ENCODE measurements at places on chromosomes 6 and 20.

DNA sequence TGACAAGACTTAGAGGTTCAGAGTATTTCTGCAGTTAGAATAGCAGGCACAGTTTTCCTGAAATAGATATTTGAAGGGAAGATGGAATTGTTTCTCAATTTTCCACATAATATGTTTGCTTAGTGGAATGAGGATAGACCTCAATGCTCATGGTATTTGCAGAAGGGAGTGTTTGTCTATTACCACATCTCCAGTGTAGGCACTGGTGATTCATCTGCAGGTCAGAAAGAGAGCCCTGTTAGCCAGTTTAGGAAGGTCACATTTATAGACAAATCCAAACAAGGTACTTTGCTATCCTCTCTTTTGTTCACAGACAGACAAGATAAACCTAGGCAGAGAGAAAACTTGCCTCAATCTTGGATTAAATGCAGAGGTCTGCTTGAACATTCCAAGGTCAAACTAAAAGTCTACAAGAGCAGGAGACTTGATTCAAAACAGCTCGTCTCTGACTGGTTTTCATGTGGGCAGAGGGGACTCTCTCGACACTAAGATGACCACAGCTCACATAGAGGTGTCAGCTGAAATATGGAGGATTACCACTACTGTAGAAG, 22.8 kb downstream of the ISM1 start:
- H3K36me3 ChIP-seq = no peaks in the 10 kb centered on the region
- H3K4me3 ChIP-seq = no peak overlapping the region
- peak; percentile 90 for DNase-seq
- peaks cover 49% of the 10 kb centered on the region for H3K4me1 ChIP-seq
- H3K27me3 ChIP-seq = no peaks in the 10 kb centered on the region

GRCh38 chr20:50713657-50714101, 17.7 kb upstream of the PARD6B start:
- DNase-seq = peak; percentile 39
- no peaks in the 10 kb centered on the region for H3K27me3 ChIP-seq
- no peak overlapping the region for H3K27ac ChIP-seq
- no peaks in the 10 kb centered on the region for H3K36me3 ChIP-seq
- H3K4me3 ChIP-seq = no peak overlapping the region
- H3K4me1 ChIP-seq = peaks cover 13% of the 10 kb centered on the region

DNA sequence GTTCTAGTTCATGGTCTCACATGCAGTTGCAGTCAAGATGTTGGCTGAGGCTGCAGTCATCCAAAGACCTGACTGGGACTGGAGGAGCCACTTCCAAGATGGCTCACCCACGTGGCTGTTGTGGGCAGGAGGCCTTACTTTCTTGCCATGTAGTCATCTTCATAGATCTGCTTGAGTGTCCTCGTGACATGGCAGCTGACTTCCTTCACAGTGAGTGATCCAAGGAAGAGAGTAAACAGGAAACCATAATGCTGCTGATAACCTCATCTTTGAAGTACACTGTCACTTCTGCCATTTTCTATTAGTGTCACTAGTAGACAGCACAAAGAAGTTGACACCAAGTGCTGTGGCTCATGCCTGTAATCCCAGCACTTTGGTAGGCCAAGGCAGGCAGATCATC, 40.1 kb upstream of the AKIRIN2 start:
- no peak overlapping the region for H3K4me3 ChIP-seq
- H3K27me3 ChIP-seq = no peaks in the 10 kb centered on the region
- no peak for DNase-seq
- H3K27ac ChIP-seq = no peak overlapping the region

DNA sequence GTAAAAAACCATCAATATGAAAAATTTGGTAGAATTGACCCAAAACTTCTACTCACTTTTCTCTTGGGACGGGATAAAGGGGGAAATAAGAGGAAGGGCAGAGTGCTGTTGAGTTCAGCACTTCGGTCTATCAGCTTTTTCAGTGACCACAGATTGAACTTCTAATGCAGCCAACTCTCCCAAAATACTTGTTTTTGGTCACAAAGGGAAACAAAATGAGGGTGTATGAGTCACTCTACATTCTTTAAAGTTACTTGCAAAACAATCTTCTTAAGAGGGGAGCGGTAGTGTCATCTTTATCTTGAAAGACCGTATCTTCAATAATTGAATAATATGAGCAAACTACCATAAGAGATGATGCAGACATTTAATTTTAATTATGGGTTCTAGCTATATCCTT, 661.3 kb downstream of the CD109 start:
- H3K27me3 ChIP-seq = no peaks in the 10 kb centered on the region
- no peaks in the 10 kb centered on the region for H3K36me3 ChIP-seq
- H3K4me1 ChIP-seq = peaks cover 19% of the 10 kb centered on the region
- H3K27ac ChIP-seq = no peak overlapping the region

DNA sequence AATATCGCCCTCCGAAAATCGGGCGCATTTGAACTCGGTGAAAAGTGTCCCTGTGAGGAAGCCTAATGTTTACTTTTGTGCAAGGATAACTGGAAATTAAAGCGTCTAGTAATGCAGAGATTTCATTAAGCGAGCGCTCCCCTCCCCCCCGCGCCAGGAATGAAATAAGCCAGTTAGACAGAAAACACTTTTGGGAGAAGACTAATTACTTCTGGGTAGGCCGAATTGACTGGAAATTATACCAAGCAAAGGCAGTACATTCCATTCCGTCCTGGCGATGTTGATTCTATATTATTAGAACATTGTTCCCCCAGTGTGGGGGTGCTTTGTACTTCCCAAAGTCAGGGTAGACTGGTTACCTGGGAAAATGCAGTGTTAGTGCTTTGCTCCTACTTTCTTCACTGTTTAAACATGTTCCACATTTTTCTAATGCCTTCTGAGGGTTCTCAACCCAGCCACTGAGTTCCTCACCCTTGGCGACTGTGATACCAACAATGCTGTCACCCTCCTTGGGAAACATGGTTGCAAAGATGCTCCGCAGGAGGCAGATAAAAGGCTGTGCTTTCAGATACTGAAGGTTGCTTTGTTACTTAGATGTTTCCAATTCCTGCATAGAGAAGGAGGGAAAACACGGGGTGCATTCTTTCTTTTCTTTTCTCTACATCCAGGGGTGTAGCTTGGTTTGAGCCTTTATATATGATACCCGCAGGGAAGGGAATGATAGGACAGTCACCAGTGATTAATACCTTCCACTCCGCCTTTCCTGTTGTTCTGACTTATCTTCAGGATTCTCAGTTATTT, 2.6 kb downstream of the GJA1 start:
- no peaks in the 10 kb centered on the region for H3K4me1 ChIP-seq
- H3K27ac ChIP-seq = peak overlapping the region; percentile 54
- no peaks in the 10 kb centered on the region for H3K36me3 ChIP-seq

GRCh38 chr6:44868335-44868668, 459.8 kb upstream of the RUNX2 start:
- no peaks in the 10 kb centered on the region for H3K4me1 ChIP-seq
- no peaks in the 10 kb centered on the region for H3K27me3 ChIP-seq
- H3K4me3 ChIP-seq = no peak overlapping the region

- peak; percentile 29 for DNase-seq
- H3K4me1 ChIP-seq = no peaks in the 10 kb centered on the region
- no peak overlapping the region for H3K4me3 ChIP-seq
Observed at GRCh38 chr20:40668449-40669228, 20.4 kb downstream of the MAFB start.

DNA sequence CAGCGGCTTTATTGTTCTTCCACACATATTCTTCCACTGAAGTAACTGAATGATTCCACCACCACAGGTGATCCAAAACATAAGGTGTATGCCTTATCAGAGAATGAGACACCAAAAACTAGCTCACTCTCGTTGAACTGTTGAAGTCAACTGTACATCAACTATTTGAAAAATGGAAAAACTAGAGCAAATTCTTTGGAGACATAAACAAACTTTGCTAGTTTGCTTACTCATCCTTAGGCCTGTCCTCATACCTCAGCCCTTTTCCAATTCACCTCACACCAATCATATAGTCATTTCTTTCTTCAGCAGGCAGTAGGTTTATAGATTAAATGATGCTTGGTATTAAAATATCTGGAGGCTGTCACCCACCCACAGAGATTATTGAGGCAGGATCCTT, 77.1 kb upstream of the RNF217 start:
- no peaks in the 10 kb centered on the region for H3K36me3 ChIP-seq
- H3K27ac ChIP-seq = no peak overlapping the region
- no peaks in the 10 kb centered on the region for H3K27me3 ChIP-seq
- H3K4me1 ChIP-seq = peaks cover 25% of the 10 kb centered on the region
- DNase-seq = no peak

DNA sequence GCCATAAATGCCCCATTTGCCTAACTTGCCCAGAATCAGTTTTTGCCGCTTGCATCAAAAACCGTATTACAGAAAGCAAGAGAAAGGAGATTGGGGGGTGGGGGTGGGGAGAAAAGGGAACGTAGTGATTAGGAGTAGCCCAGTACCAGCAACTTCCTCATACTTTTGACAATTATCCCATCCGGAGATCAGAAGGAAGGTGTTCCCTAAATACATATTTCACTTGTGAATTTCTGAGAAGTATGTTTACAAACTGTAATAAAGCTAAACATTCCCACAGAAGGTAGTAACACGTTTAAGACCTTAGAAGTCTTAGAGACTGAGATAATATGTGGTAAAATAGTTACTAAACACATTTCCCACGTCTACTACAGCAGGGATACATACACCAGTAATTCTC, 14.5 kb downstream of the PREP start:
- H3K36me3 ChIP-seq = no peaks in the 10 kb centered on the region
- peaks cover 13% of the 10 kb centered on the region for H3K4me1 ChIP-seq
- no peak overlapping the region for H3K27ac ChIP-seq
- no peak for DNase-seq
- H3K4me3 ChIP-seq = no peak overlapping the region

DNA sequence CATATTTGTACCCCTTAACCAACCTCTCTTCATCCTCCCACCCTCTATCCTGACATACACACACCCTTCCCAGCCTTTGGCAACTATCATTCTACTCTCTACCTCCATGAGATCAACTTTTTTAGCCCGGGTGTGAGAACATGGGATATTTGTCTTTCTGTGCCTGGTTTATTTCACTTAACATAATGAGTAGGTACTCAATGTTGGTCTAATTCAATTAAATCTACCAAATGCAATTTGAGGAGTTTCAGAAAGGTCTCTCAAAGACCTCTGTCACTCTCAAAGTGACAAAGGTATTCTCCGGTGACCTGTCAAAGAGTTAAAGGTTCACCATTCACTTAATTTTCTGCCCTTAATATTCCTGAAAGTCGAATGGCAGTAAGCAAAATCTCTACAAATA, 87.7 kb downstream of the ME1 start:
- peaks cover 3% of the 10 kb centered on the region for H3K36me3 ChIP-seq
- H3K27ac ChIP-seq = no peak overlapping the region
- no peaks in the 10 kb centered on the region for H3K27me3 ChIP-seq
- DNase-seq = no peak

GRCh38 chr20:11362450-11362849, 555.2 kb upstream of the BTBD3 start:
- no peak for DNase-seq
- no peaks in the 10 kb centered on the region for H3K27me3 ChIP-seq
- no peak overlapping the region for H3K4me3 ChIP-seq
- no peak overlapping the region for H3K27ac ChIP-seq

DNA sequence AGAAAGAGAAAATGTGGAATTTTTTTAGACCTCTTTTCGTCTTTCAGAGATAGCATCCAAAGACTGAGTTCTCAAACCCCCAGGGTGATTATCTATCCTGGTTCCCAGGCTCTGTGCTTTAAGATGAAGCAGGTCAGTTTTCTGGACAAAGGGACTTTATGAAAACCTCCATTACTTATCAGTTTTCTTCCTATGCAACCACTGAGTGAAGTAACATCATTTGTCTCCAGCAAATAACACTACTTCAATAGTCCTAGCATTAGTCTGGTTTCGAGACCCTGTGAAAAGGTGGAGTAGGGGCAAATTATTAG, 18.3 kb upstream of the HLA-DRB1 start:
- no peak overlapping the region for H3K4me3 ChIP-seq
- H3K27me3 ChIP-seq = 0 out of 2 replicates have a peak, but pooled peaks cover 6% of the 10 kb centered on the region
- H3K36me3 ChIP-seq = no peaks in the 10 kb centered on the region
- no peaks in the 10 kb centered on the region for H3K4me1 ChIP-seq
- no peak for DNase-seq

DNA sequence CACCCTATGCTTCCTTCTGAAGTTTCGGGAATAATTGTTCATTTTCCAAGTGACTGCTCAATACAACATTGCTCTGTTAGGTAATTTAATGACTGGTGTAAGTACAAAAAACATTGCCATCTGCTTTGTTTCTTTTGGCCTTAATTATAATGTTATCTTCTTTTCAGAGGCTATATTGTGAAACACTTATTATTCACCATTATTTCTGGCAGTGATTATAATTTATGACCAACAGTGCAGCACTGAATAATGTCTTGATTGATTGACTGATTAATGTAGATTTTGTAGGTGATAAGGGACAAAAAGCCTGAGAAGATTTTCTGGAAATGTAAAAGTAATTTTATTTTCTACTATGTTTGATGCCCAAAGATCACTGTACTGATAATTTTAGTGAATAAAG, 377.7 kb downstream of the PLCB1 start:
- no peak for DNase-seq
- H3K4me3 ChIP-seq = no peak overlapping the region
- no peak overlapping the region for H3K27ac ChIP-seq
- H3K36me3 ChIP-seq = no peaks in the 10 kb centered on the region
- no peaks in the 10 kb centered on the region for H3K4me1 ChIP-seq

- no peak overlapping the region for H3K27ac ChIP-seq
- no peaks in the 10 kb centered on the region for H3K36me3 ChIP-seq
- peaks cover 64% of the 10 kb centered on the region for H3K27me3 ChIP-seq
Observed at GRCh38 chr20:33232486-33233072, 3.2 kb upstream of the BPIFA1 start.

DNA sequence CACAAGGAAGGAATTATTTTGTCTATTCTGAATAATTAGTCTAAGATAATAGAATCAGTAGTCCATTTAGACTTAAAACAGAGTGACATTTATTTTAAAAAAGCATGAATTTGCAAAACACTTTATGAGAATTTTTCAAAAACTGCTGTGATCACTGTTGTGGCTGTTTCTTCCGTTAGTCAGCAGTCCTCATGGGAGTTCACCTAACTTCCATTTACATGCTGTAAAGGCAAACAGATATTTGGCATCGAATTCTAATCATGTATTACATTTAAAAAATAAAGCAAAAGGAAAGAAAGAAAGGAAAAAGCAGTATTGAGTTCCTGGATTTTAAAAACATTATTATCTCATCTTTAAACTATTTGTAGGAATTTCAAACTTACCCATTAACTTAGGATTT, 111.8 kb downstream of the MTHFD1L start:
- no peak overlapping the region for H3K4me3 ChIP-seq
- H3K27me3 ChIP-seq = no peaks in the 10 kb centered on the region
- no peak for DNase-seq
- H3K27ac ChIP-seq = no peak overlapping the region
- no peaks in the 10 kb centered on the region for H3K4me1 ChIP-seq

Measured in PC-3 (cell line).